ENCODE measurements at places on chromosomes 5 and 9.

DNA sequence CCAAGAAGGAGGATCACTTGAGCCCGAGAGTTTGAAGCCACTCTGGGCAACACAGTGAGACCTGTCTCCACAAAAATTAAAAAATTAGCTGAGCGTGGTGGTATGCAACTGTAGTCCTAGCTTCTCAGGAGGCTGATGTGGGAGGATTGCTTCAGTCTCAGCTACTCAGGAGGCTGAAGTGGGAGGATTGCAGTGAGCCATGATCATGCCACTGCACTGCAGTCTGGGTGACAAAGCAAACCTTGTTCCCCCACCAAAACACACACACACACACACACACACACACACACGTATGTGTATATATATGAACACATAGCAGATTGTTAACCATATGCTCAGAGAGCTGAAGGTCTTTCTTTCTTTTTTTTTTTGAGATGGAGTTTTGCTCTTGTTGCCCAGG lies 157.5 kb upstream of the MAST4 start:
- no peak for DNase-seq

GRCh38 chr5:125725691-125726090 lies 697.5 kb upstream of the GRAMD2B start:
- no peak for DNase-seq

DNA sequence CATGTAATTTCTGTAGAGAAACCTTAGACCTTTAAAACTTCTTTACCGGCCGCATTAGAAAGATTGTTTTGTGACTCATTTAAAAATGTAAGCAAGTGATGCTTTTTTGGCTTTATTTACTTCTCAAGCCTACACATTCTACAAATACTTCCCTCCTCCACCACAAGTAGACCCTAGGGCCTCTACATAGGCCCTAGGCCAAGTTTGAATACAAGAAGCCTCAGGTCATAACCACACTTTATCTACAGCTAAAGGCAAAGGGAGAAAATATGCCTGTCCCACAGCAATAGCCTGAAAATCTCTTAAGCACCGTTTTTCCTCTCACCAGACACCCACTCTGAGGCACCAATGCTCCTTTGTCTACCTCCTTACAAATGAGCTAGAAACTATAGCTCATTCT lies 53.9 kb downstream of the CSNK1A1 start:
- DNase-seq: no peak

DNA sequence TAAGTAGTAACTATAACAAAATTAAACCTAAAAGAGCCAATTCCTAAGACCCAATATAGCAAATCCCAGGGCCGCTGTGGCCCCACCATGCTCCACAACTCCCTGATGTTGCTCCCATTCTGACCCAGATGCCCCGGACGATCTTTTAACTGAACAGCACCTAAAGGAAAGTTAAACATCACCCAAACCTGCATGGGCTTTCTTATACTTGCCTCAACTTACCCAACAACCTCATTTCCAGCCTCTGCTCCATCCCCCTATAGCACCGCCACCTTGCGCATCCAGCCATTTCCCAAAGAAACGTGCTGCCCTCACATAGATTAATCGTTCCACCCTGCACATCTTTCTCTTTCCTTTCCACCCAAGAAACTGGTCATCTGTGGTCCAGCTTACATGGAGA lies 54.6 kb downstream of the ZNF354C start:
- no peak for DNase-seq

DNA sequence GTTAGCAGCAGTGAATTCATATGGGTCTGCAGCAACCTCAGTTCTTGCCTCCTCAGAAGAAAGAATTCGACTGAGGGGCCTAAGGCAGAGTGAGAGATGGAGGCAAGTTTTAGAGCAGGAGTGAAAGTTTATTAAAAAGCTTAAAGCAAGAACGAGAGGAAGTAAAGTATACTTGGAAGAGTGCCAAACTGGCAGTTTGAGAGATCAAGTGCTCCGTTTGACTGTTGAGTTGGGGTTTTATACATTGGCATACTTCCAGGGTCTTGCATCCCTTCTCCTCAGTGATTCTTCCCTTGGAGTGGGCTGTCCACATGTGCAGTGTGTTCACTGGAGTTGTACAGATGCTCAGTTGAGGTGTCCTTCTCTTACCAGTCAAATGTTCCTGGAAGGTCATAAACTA lies 203.6 kb downstream of the SPATA31D1 start:
- DNase-seq: no peak

GRCh38 chr9:21097817-21098216 lies 20.1 kb upstream of the IFNB1 start:
- no peak for DNase-seq

DNA sequence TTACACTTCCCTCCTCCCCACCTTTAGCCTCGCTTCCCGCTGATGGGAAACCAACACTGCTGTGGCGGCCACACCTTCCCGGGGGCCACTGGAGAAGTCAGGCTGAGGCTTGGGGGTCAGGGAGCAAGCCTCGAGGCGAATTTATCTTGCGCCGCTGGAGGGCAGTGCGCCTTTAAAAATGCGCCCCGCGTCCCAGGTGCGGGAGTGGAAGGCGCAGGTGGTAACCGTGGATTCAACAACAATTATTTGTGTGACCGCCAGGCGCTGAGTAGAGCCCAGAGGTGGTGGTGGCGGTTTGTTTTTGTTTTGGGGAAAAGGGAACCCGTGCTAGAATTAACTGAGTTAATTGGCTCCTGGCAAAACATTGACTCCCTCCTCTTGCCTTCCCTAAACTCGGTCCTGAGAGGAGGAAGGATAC lies 1.1 kb downstream of the CFAP77 start:
- DNase-seq: peak; percentile 67

GRCh38 chr5:110852053-110852452 lies 113.2 kb downstream of the SLC25A46 start:
- DNase-seq: no peak

- DNase-seq: no peak
These were observed 1196.1 kb upstream of the CDH9 start for GRCh38 chr5:28234356-28234968.

- DNase-seq: peak; percentile 84
These were observed 44.0 kb downstream of the IRF1 start for GRCh38 chr5:132446621-132447020.

DNA sequence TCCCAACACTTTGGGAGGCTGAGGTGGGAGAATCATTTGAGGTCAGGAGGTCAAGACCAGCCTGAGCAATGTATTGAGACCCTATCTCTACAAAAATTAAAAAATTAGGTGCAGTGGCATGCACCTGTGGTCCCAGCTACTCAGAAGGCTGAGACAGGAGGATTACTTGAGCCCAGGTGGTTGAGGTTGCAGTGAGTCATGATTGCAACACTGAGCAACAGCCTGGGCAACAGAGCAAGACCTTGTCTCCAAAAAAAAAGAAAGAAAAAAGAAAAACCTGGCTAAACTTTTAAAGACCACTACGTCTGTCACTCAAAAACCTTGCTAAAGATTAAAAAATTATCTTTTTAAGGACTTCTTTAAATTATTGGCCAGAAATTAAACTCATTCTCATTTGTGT lies 59.8 kb upstream of the ABCA1 start:
- no peak for DNase-seq

GRCh38 chr9:36543916-36544315 lies 28.8 kb upstream of the MELK start:
- DNase-seq: no peak

- peak; percentile 71 for DNase-seq
These were observed 59.0 kb downstream of the MAP1B start for GRCh38 chr5:72166070-72166979.

DNA sequence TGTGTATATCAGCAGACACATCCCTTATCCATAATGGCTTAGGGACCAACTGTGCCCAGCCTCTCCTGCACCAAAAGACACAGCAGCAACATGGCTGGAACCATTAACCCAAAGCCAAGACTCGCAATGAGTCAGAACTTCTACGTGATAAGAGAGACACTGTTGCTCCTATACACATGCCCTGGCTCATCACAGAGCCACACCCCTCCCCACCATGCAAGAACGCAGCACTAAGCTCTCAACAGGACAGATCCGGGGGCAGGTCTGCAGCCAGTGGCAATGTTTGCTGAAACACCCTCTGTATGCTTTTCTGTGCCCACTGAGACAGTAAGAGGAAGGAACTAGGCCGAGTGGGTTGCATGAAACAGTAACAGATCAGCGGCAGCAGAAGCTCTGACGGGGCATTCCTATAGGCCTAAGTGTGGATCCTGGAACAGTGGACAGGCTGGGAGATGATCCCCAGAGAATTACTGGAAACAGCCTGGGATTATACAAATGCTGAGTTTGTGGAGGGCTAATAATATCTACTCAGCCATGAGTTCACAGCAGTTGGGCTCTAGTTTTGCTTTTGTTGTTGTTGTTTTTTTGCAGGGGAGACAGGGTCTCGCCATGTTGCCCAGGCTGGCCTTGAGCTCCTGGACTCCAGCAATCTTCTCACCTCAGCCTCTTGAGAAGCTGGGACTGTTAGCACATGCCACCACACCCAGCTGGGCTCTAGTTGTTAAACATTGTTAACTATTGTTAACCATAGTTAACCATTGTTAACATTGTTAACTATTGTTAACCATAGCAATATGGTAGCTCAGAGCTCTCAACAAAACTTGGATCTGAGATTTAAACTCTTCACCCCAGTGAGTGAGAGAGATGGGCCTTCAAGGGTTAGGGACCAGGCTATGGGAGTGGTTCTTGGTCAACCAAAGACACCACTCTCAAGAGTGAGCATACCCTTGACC lies 41.0 kb downstream of the B4GALT1 start:
- no peak for DNase-seq

DNA sequence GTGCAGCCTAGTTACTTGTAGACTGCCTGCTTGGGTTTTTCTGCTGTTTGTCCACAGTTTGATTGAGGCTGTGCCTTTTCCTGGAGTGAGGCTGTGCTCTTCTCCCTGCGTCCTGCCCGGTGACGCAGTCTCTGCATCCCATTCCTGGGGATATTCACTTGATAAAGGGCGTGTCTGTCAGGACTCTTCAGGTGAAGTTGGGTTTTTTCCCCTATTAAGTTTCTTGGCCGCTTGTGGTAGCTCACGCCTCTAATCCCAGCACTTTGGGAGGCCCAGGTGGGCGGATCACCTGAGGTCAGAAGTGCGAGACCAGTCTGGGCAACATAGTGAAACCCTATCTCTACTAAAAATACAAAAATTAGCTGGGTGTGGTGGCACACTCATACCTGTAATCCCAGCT lies 50.0 kb upstream of the SUSD3 start:
- DNase-seq: no peak

DNA sequence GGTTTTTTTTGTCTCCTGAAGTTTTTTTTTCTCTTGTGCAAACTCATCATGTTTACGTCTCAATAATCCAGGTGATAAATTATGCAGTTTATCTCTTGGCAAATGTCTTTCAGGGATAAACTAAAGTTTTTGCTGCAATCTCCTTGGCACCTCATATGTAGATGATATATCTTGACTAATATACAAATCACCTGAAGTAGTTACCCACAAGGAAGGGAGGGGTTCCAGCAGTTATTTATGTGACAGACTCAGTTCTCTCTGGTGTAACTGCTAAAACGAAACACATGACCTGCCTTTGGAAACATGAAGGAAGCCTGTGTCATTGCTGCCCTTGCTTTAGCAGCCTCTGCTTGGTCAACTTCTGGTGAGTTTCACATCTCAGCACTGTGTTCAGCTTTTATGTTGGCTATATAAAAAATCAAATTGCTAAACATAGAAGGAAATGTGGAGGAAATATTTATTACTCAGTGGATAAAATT lies 39.3 kb upstream of the KIAA1958 start:
- no peak for DNase-seq

DNA sequence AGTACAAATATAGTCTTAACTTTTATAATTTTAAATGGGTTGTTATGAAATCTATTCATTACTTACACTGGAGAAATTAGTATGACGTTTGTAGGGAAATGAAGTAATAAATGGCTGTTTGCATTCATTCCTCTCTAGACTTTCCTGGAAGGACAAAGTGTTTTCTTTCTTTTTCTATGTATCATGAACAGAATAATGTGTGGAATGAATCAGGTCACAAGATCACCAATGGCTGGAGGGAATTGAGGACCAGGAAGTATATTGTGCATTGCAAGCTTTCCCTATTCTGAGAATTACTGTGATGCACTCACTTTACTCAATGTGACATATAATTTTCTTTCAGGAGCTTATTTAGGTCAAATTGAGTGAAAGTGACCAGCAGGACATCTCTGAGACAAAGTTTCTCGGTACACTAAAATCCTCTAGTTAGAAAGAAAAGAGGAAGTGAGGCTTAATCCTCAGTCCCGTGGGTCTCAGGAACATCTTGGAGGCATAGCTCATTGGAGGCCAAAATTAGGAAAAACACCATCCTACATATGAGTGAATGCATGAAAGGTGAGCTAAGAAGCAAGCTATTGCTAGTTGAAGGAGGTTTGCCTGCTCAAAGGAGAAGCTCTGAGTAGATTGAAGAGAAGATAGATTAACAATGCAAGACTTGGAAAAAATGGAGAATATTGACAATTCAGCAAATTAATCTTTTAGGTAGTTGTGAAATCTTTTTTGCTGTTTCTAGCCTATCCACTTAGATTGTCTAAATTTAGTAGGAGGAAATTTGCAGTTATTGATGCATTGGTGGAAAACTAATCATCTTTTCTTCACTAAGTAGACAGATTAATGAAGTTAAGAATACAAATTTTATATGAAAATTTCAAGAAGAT lies 28.0 kb downstream of the ERAP2 start:
- DNase-seq: no peak

GRCh38 chr9:38009035-38009501 lies 60.0 kb downstream of the SHB start:
- DNase-seq: no peak

- peak; percentile 44 for DNase-seq
These were observed 685.8 kb downstream of the MAT2B start for GRCh38 chr5:164191240-164191639.

DNA sequence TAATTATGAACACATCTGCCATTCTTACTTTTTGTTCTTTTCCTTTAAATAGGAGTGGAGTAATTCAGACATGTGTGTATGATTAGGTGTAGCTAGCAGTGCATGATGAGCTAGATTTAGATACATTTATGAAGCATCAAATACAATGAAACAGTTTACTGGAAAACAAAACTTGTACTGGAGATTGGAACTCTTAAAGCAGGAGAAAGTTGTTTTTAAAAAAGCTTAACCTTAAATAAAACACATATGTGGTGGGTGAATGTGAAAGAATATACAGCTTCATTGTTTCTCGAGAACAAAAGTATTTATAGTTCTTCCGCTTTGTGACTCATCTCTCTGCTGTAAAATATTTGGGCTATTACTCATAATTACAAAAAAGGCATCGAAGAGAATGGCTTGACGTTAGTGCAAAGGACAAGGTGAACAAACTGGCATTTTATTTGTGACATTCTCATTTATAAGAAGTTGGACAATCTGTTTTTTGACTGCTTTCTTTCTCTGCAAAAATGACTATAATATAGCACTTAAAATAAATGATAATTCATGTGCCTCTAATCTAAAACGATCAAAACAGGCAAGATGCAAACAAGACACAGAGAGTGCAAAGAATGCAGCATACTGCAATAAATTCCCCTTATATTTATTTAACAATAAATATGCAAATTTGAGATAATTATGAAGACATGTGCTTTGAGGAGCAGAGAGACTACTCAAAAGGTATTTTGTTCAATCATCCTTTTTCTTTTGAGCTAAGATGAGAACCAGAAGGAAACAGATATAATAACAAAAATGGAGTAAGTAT lies 478.8 kb downstream of the CETN3 start:
- DNase-seq: no peak

- DNase-seq: no peak
These were observed 446 bp downstream of the NXNL2 start for GRCh38 chr9:88535226-88536022.
